Stimulated activated effector memory CD8-positive, alpha-beta T cell treated with anti-CD3 and anti-CD28 coated beads, Interleukin-12 subunit alpha, Interleukin-12 subunit beta, amount 100 ng/mL, for 72 hours (primary cell): ENCODE measurements at places on chromosomes 2 and 18.

- DNase-seq = no peak
These were observed 73.1 kb downstream of the LRRC30 start for GRCh38 chr18:7304061-7304370.

DNA sequence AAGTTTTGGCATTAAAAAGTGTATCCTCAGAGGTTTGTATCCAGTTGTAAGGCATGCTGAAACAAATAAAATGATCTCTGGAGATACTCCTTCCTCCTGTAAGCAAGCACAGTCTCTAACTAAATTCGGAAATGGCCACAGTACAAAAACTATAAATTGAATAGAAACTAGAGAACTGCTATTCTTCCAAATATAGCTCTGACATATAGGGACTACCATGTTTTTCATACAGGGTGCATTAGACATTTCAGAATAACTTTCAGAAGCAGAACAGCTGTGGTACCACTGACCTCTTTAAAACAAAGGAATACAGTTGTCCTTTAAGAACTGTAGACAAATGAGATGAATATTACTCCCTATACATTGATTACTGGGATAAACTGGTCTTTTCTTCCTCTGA is 568.5 kb downstream of the ARHGAP15 start:
- no peak for DNase-seq

- no peak for DNase-seq
These were observed 249.4 kb downstream of the LOXHD1 start for GRCh38 chr18:46407486-46408166.

DNA sequence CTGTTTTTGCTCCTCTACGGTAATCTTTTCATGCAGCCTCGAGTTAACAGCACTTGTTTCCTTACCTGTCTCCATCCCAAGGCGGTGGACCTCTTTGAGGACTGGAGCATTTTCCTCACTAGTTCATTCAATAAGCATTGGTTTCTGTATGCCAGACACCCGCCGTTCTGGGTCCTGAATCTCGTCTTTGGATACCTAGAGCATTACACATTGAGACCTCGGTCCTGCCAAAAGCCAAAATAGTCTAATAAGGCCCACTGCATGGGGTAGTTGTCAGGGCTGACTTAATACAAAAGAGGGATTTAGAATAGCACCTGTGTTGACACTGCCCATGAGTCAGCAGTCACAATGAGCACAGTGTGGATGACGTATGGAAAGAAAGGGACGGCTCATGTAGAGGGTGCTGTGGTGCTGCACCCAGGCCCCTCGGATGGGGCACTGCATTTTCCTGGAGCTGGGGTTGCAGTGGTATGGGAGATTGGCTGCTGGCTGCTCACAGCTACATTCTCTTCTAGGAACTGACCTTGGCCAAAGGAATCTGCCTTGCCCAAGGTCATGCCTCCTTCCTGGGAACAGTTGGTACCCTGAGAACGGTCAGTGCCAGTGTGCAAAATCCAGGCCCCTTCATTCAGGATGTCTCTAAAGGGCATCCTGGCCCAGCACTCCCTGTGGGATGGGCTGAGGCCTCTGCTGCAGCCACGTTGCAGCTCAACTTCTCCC is 126.9 kb upstream of the NCK2 start:
- DNase-seq = no peak

- no peak for DNase-seq
These were observed 50.8 kb upstream of the NFE2L2 start for GRCh38 chr2:177315364-177315763.

GRCh38 chr2:39228413-39229209 is 15.2 kb downstream of the CDKL4 start:
- DNase-seq = peak; percentile 12

GRCh38 chr2:54109848-54110247 is 5.6 kb upstream of the ACYP2 start:
- DNase-seq = no peak
